Stimulated activated CD8-positive, alpha-beta memory T cell treated with anti-CD3 and anti-CD28 coated beads, Interleukin-12 subunit alpha, Interleukin-12 subunit beta, amount 100 ng/mL, for 1 hour (primary cell): ENCODE measurements at places on chromosomes 5 and 9.

DNA sequence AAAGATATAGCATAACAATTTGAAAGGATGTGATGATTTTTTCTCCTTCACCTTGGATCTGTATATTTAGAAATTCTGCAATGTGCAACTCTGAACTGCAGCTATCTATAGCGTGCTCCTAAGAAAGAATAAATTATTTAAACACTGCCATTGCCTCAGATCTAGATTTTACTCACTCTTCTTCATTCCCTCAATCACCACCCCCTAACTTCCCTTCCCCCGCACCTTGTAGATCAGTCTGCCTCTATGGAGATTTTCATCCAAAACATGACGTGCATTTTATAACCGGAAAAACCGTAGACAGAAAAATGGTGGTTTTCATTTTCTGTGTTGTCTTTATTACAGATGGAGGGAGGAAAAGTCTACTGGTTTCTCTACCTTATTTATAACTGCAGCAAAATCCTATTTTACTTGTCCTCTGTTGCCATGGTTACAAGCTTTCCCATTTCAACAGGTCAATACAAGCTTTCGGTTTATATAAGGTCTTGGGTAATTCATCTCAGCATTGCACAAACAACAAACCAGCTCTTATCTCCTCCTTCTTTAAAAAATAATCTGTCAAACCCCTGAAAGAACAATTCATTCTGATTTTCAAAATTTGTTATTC, 480.0 kb downstream of the TAF11L14 start:
- no peak for DNase-seq

GRCh38 chr5:118711727-118712126, 276.6 kb downstream of the DTWD2 start:
- no peak for DNase-seq

GRCh38 chr5:59756373-59757035, 137.0 kb downstream of the PDE4D start:
- no peak for DNase-seq

DNA sequence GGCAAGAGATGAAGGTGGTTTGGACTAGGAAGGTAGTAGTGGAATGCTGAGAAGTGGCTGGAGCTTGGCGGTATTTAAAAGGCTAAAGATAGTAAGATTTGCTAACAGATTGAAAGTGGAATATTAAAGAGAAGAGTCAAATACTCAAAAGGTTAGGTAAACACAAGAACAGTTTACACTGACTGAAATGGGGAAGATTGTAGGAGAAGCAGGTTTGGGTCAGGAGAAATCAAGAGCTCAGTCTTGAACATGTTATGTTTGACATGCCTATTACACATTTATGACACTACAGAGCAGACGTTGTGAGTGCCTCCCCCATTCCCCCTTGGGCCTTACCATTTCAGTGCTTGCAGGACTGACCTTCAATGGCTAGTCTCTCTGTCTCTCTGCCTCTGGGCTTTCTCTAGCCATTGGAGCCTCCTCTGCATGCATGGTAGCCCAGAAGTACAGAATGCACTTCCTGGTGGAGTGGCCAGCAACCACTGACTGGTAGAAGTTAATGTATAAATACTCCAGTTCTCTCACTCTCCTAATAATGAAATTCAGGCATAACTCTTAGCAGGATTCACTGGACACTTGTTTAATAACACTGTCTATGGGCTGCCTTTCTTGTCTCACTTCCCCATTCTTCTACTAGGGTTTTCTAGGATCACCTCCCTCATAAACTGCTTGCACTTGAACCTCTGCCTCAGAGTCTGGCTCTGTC, 56.8 kb downstream of the HMGCS1 start:
- DNase-seq = no peak

DNA sequence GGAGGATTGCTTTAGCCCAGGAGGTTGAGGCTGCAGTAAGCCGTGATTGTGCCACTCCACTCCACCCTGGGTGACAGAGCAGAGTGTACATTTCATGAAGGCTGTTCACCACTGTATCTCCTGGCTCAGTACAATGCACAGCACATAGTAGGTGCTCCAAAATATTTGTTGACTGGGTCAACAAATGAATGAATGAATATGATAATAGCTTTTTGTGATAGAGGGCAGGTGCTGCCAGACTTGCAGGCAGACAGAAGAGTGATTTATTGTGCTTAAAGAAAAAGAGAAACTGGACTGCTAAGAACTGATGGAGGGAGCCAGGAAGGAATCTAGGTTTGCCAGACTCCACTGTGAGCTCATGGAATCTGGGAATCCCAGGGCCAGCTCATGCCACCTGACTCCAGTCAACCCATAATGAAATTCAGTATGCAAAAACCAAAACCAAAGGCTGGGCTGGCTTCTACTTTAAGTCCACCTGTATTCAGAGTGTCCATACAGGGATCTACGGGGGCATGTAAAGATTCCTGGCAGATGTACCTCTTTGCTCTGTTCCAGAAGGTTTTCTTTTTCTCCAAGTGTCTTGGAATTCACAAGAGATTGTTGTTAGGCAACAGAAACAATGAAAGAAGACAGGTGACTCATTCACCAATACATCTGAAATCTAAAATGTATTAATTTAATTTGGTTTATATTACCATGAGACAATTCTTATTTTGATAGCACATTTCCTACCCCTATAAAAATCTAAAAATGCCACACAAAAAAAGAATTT, 15.5 kb upstream of the CTNNA1 start:
- no peak for DNase-seq

DNA sequence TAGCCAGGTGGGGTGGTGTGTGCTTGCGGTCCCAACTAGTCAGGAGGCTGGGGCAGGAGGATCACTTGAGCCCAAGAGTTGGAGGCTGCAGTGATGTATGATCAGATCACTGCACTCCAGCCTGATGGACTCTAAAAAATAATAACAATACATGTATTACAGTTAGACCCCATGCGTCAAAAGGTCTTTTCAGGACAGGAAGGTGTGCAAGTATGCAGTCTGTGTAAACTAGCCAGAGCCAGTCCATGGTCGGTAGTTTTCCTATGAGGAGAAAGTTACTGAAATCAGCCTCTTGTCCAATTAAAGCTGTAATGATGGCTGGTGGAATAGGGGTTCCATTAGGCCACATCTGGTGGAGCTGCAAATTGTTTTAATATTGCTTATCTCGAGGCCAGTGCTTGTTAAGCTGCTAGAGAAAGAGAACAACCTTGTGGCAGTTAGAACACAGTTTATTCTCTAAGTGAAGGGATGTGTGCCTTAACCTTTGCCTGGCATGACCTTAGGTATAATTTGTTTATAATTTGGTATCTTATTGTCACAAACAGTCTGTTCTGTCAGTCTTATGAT, 1.5 kb upstream of the STOM start:
- no peak for DNase-seq
